GOT3 (cell line): ENCODE measurements at places on chromosomes 3 and 15.

DNA sequence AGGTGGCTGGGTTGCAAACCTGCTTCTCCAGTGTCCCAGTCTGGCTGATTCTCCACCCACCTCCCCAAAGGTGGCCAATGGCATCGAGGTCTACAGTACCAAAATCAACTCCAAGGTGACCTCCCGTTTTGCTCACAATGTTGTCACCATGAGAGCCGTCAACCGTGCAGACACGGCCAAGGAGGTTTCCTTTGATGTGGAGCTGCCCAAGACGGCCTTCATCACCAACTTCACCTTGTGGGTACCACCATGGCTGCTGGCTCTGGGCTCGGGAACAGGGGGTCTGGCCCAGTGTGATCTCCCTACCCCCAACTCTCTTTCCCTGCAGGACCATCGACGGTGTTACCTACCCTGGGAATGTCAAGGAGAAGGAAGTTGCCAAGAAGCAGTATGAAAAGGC lies 1.8 kb downstream of the ITIH3 start:
- DNase-seq: no peak

GRCh38 chr3:175716446-175716845 lies 857.3 kb downstream of the NAALADL2 start:
- no peak for DNase-seq

GRCh38 chr3:127680798-127681221 lies 8.1 kb downstream of the ABTB1 start:
- no peak for DNase-seq

DNA sequence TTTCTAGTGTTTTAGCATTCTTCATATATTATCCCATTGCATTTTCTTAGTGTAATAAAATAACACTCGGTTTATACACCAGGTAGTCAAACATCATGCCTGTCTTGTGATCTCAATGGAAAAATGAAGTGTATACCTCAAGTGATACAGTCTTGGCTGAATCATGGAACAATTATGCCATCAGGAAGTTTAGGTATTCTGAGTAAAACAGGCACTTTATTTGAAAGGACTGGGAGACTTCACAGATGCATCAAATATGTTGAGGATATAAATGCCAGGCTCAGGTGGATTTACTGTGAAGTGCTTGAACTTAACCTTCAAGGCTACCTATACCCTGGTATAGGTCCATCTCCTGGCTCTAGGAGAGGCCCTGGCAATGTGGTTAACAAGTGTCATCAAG lies 8.5 kb downstream of the TGFBR2 start:
- no peak for DNase-seq

DNA sequence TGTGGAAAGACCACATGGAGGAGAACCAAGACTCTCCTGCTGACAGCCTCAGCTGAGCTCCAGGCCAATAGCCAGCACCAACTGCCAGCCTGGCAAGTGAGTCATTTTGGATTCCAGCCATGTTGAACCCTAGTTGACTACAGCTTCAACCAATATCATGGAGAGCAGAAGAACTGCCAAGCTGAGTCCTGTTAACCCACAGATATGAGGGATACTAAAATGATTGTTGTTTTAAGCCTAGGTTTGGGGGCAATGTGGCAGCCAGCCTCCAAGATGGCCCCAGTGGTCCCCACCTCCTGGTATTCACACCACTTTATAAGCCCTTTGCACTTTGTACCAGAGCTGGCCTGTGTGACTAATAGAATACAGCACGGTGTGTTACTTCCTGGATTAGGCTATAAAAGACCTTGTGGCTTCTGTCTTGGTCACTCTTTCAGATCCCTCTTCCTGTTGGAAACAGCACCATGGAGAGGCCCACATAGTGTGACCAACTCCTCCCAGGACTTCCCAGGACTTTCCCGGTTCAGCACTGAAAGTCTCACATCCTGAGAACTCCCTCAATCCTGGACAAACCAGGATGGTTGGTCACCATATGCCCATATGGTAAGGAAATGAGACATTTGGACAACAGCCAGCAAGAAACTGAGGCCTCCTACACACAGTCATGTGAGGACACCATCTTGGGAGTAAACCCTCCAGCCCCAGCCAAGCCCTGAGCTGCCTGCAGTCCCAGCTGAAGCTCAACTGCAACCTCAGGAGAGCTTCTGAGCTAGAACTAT lies 32.4 kb upstream of the CDV3 start:
- no peak for DNase-seq

DNA sequence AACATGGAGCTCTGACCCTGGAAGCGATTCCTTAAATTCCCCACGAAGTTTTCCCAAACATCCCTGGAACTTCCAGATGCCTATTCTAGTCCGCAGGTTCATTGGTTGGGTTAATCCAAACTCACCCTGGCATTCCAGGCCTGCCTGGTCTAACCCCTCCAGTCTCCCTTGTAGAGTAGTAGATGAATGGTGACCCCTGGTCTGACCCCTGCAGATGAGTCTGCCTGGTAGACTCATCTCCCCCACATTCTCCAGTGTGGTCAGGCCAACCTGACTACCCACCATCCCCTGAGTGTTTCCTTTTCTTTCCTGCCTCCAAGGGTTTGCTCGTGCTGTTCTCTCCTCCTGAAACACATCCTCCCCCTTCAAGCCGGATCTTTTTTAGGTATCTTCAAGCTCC lies 10.8 kb upstream of the HRH1 start:
- no peak for DNase-seq

DNA sequence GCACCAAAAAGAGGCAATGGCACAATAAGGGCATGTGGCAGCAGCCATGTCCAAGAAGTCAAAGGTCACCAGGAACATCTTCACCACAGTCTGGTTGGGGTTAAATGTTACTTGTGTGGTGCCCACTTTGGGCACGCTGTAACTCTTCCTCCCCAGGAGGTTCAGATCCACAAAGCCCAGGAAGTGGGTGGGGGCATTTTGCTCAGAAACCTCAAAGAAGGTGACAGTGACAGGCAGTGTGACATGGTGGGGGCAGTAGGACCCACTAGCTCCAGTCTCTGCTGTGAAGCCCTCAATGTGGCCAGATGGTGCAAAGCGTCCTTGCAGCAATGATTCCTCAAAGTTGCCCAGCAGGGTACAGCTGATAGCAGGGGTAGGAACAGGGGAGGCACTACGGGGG lies 5.8 kb downstream of the ZNF80 start:
- DNase-seq: no peak

DNA sequence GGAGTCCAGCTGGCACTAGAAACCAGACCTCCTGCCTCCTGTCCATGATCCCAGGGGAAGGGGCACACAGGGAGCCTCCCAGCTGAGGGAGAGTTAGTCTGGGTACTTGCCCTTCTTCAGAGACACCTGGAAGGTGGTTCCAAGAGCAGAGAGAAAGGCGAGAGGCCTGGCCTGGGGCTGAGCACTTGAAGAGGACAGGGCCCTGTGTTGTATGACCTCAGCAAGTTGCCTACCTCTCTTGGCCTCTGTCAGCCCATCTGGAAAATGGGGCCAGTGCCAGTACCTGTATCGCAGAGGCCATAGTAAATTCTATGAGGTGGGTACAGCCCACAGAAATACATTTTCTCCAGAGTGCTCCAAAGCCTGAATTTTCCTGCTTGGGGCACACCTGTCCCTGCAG lies 19.5 kb downstream of the PTH1R start:
- no peak for DNase-seq
